ENCODE measurements at places on chromosomes 7 and 10.
A peak's percentile ranks its signal among the peaks of the same experiment; 100 is the strongest.

- no peak for DNase-seq
Observed at GRCh38 chr7:41579961-41580935, 122.6 kb downstream of the INHBA start.

- no peak for DNase-seq
Observed at GRCh38 chr7:106535234-106535932, 125.6 kb downstream of the CCDC71L start.

DNA sequence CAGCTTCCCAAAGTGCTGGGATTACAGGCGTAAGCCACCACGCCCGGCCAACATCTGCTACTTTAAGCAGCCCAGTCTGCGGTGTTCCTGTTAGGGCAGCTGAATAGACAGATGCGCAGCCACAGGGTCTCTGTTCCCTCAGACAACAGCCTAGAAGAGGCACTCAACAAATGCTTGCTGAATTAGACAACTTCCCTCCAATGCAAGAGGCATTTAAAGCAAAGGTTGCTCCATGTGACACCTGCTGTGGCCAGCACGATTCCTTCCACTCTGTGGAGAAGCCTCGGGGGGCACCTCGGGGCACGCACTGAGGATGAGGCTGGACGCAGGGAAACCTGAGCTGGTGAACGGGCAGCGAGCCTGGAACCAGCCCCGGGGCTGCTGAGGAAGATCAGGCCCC, 237.8 kb downstream of the MAD1L1 start:
- DNase-seq: no peak

GRCh38 chr10:49761789-49762565, at the start of gene OGDHL:
Gene OGDHL, minus strand, starts transcription at chr10:49762323. Its CDS starts 3,731 bp downstream, at chr10:49758592.
- peak; percentile 47 for DNase-seq

GRCh38 chr10:104472505-104472904, 118.9 kb downstream of the CFAP58 start:
- DNase-seq: no peak

DNA sequence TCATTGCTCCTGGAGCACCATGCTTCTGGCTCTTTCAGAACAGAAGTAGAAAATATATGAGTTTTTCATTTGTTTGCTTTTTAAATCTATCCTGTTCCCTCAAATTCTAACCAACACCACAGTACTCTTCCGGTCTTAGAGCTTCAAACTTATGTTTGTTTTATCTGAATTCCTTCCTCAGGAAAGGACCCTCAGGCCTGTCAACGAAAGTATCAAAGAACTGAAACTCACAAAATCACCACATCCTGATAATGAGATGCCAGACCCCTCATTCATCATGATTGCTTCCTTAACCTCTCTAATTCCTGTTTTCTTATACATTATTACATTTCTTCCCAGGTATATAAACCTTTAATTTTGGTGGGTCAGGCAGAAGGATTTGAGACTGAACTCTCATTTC, 135.2 kb downstream of the BMS1 start:
- DNase-seq: no peak

- DNase-seq: no peak
Observed at GRCh38 chr7:95590387-95591248, 5.7 kb downstream of the PDK4 start.

DNA sequence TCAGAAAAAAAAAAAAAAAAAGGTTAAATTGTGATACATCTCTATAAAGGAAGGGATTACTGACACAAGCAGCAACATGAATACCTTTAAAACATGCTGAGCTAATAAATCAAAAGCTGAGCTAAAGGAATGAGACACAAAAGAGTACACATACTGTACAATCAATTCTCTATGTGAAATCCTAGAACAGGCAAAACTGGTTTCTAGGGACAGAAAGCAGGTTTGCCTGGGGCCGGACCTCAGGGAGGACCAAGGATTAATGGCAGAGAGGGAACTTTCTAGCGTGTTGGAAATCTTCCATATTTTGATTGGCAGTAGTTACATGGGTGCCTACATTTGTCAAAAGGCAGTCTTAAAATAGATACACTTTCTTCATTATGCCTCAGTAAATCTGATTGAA, 52.5 kb downstream of the KLRG2 start:
- DNase-seq: no peak

DNA sequence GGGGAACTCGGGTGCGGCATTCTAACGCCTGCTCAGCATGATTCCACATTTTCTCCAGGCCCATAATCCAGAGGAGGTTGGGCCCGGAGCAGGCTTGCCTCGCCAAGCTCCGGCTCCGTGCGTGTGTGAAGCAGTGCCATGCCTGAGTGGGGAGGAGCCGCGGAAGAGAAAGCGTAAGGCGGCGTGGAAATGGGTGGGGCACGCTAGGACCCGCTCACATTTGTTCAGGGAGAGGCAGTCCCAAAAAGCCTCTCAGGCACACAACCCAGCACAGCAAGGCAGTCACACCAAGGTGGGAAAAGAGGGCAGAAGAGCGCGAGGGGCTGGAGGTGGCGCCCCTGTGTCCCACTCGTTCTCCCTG, 695 bp upstream of the VDAC2 start:
- DNase-seq: peak; percentile 75

- DNase-seq: peak; percentile 46
Observed at GRCh38 chr10:97572214-97572989, at the start of gene ANKRD2. Gene ANKRD2, plus strand, starts transcription at chr10:97572779. Its CDS starts 10 bp downstream, at chr10:97572789.

- DNase-seq: no peak
Observed at GRCh38 chr10:67506083-67506756, 189.8 kb downstream of the CTNNA3 start.

- no peak for DNase-seq
Observed at GRCh38 chr7:39488467-39489393, 77.5 kb upstream of the YAE1 start.

DNA sequence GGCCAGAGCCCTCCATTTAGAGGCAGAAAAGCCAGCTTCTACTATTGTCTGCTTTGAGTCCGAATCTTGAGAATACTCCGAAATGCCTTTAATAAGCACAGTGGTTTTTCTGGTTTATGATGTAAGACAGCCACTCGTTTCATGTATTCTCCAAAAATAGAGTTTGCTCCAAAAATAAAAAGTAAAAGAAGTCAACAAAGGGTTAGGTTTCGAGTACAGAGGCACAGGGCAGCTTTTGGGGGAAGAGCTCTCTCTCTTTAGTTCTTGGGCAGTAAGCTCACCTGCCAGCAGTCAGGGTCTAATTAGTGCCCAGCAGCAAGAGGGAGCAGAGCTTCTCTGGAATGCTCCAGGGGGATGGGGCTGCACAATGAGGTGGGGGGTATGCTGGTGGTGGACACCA, 20.2 kb downstream of the CREB3L2 start:
- no peak for DNase-seq

DNA sequence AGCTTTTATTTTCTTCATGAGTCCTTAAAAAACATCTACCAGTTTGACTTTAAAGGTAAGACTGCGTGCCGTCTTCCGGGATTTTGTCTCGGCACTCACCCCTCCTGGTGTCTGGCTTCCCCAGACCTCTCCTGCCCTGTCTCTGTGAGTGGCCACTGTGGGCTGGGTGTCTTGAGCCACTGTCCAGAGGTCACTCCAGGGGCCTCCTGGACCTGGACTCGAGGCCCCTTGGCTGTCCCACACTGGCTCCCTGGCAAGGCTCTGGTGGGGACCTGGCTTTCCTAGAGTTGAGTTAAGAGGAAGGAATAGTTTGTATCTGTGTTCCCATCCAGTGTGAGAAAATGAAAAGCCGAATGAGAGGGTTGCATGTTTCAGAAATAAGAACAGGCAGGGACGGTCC, 95.5 kb downstream of the NKX6-2 start:
- DNase-seq: no peak

GRCh38 chr7:35871856-35872255, 71.0 kb downstream of the SEPTIN7 start:
- DNase-seq: no peak

- no peak for DNase-seq
Observed at GRCh38 chr10:133254421-133255120, 16.9 kb downstream of the VENTX start.

GRCh38 chr10:77139252-77140160, 498.1 kb downstream of the KCNMA1 start:
- no peak for DNase-seq

DNA sequence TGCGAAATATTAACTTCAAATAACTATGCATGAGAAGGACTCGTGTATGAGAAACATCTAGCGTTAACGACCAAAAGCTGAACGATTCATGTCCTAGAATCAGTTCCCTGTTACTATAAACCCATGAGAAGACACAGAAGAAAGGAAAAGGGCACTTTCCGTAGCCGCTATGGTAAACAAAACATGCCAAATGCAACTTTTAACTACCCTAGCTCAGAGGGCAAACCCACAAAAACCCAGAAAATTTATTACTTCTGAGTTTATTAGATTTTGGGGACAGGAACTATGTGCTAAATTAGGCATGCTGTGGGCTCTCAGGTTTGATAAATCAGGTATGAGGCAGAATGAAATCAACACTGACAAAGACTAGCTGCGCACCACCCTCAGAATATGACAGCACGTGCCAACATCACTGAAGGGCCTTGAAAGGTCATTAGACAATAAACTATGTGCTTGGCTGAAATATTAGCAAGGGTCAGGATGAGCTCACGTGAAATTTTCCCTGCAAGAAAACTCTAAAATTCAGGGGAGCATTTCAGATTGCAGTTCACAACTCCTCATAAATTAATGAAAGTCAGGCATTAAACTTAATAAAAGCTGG, 102.6 kb downstream of the GLI3 start:
- no peak for DNase-seq

GRCh38 chr7:151968357-151968756, 12.1 kb downstream of the GALNTL5 start:
- no peak for DNase-seq

GRCh38 chr10:52811776-52812175, 39.2 kb upstream of the MBL2 start:
- no peak for DNase-seq

DNA sequence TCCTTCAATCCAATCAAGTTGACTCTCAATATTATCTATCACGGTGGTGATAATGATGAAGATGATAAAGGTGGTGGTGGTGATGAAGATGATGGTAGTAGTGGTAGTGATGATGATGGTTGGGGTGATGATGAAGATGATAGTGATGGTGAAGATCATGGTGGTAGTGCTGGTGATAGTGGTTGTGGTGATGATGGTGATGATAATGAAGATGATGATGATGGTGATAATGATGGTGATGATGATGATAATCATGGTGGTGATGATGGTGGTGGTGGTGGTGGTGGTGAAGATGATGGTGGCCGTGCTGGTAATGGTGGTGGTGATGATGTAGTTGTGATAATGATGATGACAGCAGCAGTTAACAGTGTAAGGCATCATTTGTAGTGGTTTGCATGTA, 29.8 kb upstream of the SDK1 start:
- no peak for DNase-seq

DNA sequence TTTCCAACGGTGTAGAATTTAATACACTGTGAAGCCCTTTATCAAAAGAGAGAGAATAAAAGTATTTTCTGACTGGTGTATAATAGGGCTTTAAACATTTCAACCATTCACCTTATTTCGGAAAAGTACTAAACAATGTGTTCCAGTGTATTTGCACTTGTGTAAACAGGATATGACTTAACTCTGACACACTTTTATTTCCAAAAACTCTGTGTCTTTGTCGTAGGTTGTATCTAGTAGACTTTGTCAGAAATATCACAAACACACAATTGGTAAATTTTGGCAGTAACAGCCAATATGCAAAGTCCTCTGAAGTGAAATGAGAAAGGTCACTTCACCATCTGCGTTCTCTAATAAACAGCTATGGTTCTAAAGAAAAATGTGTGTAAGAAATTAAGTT, 10.3 kb upstream of the TSPAN13 start:
- DNase-seq: no peak

DNA sequence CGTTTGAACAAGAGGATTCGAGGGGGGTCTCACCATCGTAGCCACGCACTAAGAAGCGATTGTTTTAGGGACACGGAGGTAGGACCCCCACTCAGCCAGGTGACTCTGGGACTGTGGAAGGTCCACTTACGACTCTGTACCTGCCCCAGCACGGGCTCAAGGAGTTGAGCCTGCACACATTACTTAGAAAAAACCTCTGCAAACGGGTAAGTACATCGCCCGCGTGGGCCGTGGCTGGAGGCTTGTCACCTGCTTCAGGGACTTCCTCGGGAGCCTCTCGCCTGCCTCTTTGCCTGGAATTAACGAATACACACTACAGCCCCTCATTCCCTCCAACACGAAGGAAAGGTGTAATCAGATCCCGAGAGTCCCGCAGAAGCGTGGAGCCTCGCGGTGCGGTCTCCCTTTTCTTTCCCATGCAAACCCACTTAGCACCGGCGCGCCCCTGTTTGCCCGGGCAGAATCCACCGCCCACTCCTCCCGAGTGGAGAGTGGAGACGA, 826 bp downstream of the PODXL start:
- no peak for DNase-seq

DNA sequence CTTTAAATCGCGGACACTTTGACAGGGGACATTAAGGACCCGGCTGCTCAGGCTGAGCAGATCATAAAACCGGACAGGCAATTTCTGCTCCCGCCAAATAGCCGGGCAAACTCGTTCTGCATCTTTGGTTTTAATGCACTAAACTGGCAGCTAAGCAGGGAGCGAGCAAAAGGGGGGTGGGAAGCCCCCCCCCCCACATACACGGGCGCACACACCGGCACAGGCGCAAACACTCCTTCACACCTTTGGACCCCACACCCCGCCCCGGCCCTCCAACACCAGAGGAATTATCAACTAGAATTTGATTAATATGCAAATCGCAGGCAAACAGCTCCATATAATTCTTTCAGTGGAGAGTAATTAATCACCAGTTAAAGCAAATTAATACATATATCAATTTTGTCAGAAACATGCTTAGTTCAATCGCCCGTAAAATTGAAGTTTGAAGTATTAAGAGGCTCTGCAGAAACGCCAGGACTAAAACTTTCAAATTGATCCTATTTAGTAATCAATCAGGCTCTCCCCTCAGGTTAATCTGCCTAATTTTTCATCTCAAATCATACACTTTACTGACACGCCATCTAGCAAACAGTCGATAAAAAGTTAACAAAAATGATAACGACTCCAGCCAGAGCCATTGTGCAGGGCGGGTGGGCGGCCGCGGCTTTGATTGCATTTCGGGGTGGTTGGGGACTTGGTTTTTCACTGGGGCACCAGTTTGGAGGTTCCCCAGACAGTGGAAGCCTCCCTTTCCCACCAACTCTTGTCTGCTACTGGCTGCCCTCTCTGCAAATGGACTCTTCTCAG, 9.9 kb downstream of the LBX1 start:
- DNase-seq: no peak

GRCh38 chr10:78935697-78936407, 132.9 kb upstream of the ZMIZ1 start:
- DNase-seq: no peak

- DNase-seq: no peak
Observed at GRCh38 chr10:1737222-1738061, at the start of gene ADARB2. Gene ADARB2, minus strand, starts transcription at chr10:1737525.

DNA sequence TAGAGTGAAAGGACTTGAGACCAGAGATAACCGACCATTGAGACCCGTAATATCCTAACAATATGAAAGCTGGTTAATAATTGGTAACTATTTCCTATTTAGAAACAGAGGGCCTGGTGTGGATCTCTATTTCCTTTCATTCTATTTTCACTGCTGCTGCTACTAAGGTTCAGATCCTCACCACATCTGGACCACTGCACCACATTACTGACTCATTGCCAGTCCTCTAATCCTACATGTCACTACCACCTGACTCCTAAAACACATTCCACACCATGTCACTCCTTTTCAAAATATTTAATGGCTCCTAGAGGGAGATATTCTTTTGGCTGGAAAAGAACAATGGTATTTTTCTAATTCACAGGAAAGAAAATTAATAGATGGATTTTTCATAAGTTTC, 6.4 kb downstream of the USP54 start:
- DNase-seq: no peak

- DNase-seq: no peak
Observed at GRCh38 chr10:5584895-5585516, 60.2 kb downstream of the CALML3 start.

Measured in activated CD4-positive, CD25-positive, alpha-beta regulatory T cell treated with anti-CD3 and anti-CD28 coated beads, Interleukin-2, amount 50 U/mL, for 72 hours (primary cell).